ENCODE measurements at places on chromosomes 7 and 10.
A peak's percentile ranks its signal among the peaks of the same experiment; 100 is the strongest.

DNA sequence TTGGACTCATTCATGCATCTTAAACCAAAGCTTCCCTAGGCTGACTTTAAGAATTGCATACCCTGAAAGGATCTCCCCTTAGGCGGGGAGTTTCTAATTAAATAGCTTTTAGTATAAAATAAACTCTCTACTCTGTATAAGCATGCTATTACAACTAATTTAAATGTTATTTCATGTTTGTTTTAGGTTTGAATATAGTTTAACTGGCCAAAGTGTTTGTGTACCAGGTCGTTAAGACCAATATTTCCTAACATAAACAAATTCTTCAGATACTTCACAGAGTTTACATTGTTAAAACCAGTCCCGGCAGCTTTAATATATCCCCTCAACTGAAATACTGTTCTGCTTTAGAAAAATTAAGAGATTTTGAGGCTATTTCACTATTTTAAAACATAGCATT is 2.3 kb downstream of the GLI3 start:
- no peak for DNase-seq

- peak; percentile 40 for DNase-seq
Observed at GRCh38 chr10:79066411-79067240, 2.1 kb upstream of the ZMIZ1 start.

- DNase-seq: no peak
Observed at GRCh38 chr10:128386816-128387604, 260.8 kb upstream of the MKI67 start.

DNA sequence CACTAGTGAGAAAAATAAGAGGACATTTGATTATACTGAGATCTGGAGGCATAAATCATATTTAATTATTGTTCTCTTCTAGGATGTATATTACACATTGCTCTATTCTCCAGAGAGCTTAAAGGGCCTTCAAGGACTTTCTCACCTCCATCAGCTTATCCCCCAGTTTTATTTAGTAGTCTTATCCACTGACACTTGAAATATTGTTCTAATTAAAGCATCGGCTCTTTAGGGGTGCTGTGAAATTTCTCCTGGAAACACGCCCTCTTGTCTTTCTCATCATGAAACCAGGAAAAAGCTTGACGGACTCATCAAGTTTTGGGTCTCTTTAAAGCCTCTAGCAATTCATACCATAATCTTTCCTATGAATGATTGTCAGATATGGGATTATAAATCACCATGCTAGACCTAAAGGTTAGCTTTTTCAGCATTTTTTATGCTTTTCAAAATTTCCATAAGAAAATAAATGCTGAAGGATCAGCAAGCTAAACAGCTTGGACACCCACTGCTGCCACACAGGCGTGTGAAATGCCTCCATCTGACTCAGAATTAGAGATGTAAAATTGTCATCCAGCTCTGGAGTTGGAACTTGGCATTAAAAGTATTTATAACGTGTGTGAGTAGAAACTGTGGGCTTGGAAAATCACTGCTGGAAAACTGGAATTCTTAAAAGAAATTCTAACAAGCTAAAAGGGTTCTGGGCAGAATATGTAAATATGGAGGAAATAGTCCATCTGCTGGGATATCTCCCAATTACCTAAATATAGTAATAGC is 216.3 kb downstream of the CHRM2 start:
- no peak for DNase-seq

- DNase-seq: no peak
Observed at GRCh38 chr10:62189131-62189530, 79.5 kb downstream of the RTKN2 start.

DNA sequence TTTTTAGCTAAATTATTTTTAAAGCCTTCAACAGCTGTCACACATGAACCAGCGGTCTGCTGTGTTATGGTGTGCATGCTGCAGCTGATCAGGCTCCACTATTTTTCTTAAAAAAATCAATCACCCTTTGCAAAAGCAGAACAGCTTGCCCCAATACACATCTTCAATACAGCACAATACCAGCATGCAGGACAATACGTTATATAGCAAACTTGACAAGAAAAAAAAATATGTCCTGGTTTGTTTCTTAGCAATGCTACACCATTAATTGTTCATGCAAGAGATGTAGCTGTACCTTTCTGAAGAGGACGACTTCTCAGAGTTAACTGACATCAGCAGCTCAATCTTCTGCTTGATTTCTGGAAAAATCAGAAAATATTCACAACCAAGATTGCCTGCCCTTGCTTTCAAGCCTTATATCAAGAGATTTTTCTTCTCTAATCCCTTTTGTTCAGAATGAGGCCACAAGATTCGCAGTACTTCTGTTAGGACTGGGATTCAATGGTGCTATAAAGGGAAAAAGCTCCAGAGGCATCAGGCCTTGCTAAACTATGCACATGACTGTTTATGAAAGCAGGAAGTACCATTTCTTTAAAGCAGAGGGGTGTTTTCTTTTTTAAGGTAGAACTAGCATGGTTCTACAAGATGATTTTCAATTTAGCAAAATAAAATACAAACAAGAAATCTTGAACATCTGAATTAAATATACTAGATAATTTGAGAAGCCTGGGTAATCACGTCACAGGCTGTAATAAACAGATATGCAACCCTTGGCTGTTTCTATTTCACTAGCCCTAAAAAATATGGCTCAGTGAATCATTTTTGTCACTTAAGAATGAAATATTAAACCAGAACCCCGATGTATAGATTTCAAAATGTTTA is 120.0 kb downstream of the SRPK2 start:
- peak; percentile 67 for DNase-seq

GRCh38 chr10:94673614-94674321 is 9.8 kb upstream of the CYP2C18 start:
- DNase-seq: peak; percentile 1

DNA sequence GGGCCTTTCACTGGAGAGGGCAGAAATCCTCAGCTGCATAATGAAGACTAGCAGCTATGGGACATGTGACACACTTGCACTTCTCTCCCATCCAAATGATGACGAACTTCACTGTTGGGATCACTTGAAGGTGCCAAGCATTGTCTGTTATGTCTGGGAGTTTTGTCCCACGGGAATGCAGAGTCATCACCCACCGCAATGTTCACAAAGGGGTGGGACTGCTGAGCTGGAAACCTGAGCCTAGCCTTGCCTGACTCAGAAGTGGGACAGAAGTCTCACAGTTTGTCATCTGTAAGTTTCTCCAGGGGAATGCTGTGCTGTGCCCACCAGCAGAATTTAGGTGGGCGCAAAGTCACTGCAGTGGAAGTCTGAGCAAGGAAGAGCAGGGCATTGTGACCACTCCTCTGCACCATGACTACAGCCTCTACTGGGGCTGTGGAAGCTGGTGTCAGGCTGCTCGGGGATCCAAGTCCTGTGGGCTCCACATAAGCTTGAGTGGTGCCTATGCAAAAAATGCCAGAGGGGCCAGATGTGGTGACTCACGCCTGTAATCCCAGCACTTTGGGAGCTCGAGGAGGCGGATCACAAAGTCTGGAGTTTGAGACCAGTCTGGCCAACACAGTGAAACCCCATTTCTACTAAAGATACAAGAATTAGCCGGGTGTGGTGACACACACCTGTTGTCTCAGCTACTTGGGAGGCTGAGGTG is 472.0 kb upstream of the CNTNAP2 start:
- DNase-seq: peak; percentile 59

DNA sequence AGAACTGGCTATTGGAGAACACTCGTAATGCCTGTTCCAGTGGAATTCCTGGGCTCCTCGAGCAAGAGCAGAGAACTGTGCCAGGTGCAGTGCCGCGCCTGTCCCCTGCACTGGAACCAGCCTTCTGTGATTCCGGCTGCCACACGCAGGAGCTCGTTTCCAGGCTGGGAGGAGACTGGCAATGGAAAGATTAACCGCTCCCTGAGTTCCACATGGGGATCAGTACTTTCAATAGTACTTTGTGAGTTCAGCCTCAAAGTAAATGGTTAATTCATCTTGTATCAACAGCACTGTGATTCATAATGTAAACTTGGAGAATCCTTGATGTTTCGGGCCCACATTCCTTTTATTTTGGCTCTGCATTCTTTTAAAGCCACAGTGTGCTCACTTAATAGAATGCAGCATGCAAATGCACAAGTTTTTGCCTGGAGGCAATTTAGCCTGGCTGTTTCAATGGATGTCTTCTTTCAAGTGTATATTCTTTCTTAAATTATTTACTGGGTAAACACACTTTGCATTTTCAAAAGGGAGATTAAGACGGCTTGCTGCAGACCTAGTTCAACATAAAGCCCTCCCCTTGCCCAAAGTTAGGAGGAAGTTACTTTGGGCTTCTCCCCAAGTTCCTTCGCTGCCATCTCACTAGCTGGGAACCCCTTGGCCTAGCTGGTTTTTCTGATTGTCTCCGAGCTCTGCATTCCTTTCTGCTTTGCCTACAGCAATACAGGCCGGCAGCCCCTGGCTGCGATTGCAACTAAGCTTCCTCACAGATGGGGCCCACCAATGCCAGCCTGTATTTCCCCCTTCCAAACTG is 138.1 kb upstream of the TCF7L2 start:
- peak; percentile 96 for DNase-seq

DNA sequence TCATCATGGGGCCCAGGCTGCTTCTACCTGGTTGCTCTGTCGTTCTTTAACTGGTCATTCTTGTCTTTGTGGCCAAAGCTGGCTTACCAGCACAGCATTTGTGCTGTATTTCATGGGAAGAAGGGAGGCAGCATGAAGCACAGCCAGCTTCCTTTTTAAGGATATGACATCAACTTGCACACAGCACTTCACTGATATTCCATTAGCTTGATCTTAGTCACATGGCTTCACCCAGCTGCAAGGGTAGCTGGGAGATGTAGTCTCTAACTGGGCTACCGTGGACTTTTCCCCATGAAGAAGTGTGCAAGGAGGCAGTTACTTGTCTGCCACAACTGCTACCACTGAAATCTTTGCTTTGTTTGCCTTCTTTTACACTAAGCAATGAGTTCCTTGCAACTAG is 525.2 kb downstream of the LRMDA start:
- no peak for DNase-seq

- no peak for DNase-seq
Observed at GRCh38 chr10:110493832-110494426, 3.8 kb upstream of the DUSP5 start.

- DNase-seq: no peak
Observed at GRCh38 chr7:121286186-121286585, 42.6 kb upstream of the WNT16 start.

DNA sequence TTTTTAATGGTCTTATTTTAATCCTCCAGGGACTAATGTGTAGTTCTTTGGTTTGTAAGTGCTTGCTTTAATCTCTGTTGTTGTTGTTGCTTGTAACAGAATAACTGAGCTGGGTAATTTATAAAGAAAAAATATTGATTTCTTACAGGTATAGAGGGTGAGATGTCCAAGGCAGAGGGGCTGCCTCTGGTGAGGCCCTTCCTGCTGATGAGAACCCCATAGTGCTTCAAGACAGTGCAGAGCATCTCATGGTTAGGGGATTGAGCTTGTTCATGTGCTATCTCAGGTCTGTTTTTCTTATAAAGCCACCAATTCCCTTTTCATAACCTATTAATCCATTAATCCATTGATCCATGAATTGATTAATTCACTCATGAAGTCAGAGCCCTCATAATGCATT is 516.3 kb upstream of the KCND2 start:
- no peak for DNase-seq

- no peak for DNase-seq
Observed at GRCh38 chr7:111265394-111265793, 174.5 kb downstream of the LRRN3 start.

DNA sequence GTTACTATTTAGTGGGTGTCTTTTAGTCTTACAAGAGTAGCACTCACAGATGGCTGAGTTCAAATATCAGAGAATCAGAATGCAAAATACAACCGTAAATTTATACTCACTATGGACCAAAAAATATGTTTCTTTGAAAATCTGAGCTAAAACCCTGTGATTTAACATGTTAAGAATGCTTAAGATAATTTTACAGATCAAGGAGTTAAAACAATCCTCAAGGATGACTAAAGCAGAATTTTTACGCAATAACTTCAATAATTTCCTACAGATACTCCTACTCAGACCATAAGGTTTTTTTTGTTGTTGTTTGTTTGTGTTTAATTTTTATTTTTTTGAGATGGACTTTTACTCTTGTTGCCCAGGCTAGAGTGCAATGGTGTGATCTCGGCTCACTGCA is 47.9 kb upstream of the CCDC6 start:
- no peak for DNase-seq

GRCh38 chr7:134686786-134687185 is 40.1 kb downstream of the BPGM start:
- DNase-seq: peak; percentile 58

DNA sequence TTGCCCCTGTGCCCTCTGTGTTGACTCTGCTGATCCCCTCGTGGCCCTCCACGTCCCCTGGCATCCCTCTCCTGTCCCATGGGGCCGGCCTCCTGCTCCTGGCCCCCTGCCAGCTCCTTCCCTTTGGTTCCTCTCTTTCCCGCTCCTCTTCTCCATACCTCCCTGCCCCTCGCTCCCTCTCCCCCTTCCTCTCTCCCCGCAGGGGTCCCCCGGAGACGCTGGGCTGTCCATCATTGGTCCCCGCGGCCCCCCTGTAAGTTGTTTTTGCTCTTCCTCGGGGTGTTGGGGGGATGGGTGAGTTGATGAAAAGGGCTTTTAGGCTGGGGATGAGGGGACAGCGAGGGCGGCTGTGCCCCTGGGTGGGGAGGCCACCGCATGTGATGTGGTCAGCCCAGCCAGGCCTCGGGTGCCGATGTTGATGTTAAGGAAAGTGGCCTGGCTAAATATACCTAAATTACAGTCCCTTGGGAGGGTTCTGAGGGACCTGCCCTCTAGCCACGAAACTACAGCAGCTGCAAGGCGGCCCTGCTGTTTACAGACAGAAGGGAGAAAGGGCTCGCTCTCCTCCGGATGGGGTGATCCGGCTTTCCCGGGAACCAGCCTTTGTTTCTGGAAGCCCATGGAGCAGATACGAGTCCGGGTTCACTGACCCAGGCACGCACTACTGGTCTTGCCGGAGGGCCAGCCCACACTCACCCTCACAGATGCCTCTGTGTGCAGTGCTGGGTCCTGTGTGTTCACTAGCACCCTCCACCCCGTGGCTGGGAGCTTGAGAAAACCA is 78.8 kb downstream of the COL13A1 start:
- no peak for DNase-seq

DNA sequence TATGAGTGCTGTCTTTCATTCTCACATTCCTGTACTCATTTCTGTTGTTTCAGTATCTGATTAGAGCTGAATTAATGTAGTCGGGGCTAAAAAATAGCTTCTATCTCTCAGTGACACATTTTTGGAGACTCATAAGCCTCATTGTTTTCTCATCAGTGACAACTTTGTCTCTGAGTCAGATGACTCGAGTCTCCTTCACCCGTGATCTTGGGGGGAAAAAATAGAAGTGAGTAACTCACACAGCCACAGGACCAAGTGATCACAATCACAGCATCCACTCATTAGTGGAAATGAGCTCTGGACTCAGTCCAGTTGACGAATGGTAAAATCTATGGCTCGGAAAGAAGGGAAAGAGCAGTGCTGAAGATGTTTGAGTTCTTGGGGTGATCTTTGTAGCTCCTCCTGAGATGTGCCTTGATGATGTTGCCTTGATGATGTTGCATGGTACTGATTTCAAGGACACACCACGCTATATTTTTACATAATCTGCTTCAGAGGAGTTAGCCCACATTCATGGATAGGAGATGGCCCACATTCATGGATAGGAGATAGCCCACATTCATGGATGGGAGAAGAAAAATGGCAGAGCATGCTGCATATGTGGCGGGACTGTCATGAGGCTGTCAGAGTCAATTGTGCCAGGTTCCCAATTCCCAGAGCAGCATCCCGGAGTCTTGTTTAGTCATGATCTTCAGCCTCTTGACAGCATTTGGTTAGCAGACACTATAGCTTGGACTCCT is 214.7 kb downstream of the CELF2 start:
- no peak for DNase-seq
